ENCODE measurements at places on chromosomes 5 and 9. TPM values are rescaled to one million over a fixed set of nuclear protein-coding genes. Genes with fewer than 3 reads are reported as not detected.

GRCh38 chr5:41445937-41446563, 64.4 kb downstream of the PLCXD3 start:
- H3K27me3 ChIP-seq: no peaks in the 10 kb centered on the region
- H3K4me1 ChIP-seq: no peaks in the 10 kb centered on the region
- H3K4me3 ChIP-seq: no peak overlapping the region
- DNase-seq: no peak
- H3K27ac ChIP-seq: no peak overlapping the region

DNA sequence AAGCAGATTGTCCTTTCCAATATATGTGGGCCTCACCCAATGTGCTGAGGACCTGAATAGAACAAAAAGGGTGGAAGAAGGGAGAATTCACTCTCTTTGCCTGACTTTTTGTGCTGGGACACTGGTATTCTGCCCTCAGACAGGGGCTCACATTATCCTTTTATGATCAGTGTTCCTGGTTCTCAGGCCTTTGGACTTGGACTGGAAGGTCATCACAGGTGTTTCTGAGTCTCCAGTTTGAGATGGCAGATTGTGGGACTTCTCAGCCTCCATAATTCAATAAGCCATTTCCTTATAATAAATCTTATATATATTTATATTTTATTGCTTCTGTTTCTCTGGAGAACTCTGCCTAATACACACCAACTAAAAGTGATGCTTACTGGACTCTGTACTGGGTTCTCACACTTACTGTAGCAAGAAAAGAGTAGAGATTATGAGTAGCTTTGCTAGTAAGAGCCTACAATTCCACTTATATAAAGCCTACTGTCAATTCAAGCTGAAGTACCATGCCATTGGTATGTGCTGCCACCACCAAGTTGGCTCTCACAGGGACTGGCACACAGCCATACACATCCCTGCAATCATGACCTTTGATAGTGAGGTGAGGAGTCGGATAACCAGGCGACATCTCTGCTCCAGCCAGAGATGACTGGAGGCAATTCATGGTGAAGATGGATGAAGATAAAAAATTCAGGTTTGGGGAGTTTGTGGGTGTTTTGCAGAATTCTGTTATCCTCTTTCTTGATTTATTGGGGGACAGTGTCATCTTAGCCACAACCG, 130.7 kb upstream of the NR3C1 start:
- H3K36me3 ChIP-seq: no peaks in the 10 kb centered on the region
- H3K4me3 ChIP-seq: no peak overlapping the region
- no peak overlapping the region for H3K27ac ChIP-seq
- H3K27me3 ChIP-seq: no peaks in the 10 kb centered on the region
- DNase-seq: no peak

DNA sequence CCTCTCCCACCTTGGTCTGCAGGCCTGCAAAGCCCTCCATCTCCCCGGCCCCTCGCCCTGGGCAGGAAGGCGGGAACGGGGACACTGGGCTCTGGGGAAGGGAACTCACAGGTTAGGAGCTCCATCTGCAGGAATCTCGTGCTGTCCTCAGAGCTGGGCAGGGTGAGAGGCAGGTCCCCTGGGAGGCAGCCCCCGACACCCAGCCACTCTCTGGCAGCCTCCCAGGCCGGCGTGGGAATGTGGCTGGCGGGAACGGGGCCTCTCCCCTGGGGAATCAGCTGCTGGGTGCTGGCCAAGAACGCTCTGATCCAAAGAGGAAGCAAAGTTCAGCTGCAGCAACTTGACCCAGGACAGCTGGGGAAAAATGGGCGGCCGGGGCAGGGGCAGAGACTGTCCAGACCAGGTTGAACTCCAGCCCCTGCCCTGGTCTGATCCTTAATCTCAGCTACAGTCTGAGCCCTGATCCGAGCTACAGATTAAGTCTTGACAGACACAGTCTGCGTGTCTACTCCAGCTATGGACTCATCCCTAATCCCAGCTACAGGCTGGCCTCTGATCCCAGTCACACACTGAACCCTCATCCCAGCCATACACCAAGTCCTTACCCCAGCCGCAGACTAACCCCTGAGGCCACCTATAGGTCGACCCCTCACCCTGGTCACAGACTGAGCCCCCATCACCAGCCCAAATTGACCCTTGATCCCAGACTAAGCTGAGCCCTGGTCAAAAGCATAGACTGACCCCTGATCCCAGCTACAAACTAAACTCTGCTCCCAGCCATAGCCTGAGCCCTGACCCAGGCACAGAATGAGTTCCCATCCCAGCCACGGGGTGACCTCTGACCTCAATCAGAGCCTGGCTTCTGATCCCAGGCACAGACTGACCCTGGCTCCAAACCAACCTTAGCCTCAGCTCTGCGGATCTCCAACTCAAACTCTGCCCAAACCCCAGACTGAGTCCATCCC, 37.3 kb upstream of the EGFL7 start:
- H3K4me1 ChIP-seq: no peaks in the 10 kb centered on the region
- H3K36me3 ChIP-seq: no peaks in the 10 kb centered on the region
- DNase-seq: no peak
- H3K27ac ChIP-seq: no peak overlapping the region

- H3K4me1 ChIP-seq: no peaks in the 10 kb centered on the region
- H3K27ac ChIP-seq: no peak overlapping the region
- peaks cover 6% of the 10 kb centered on the region for H3K36me3 ChIP-seq
- no peak overlapping the region for H3K4me3 ChIP-seq
Measured at GRCh38 chr5:74976651-74977050, 75.7 kb downstream of the GCNT4 start.

ORM2 gene
- 1.4 TPM for total RNA-seq

DNA sequence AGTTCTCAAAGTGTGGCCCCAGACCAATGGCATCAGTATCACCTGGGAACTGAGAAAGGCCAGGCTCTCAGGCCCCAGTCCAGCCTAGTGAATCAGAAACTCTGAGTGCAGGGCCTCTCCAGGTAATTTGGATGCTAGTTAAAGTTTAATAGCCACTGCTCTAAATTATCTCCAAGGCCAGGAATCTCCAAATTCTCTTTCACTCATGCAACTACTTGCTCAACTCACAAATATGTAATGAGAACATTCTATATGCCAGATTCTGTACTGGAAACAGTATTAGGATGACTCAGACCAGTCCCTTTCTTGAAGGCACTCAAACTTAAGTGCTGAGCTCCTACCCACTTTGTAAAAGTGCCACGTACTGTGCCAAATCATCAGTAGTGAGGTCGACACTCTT, 84.6 kb downstream of the PAPPA start:
- H3K27me3 ChIP-seq: no peaks in the 10 kb centered on the region
- no peaks in the 10 kb centered on the region for H3K36me3 ChIP-seq
- H3K4me3 ChIP-seq: no peak overlapping the region
- no peak for DNase-seq

CDKN2B gene
- total RNA-seq: 0.13 TPM

- peak; percentile 66 for DNase-seq
- H3K4me1 ChIP-seq: no peaks in the 10 kb centered on the region
- H3K27me3 ChIP-seq: no peaks in the 10 kb centered on the region
- no peak overlapping the region for H3K27ac ChIP-seq
- no peaks in the 10 kb centered on the region for H3K36me3 ChIP-seq
- H3K4me3 ChIP-seq: no peak overlapping the region
Measured at GRCh38 chr5:107248066-107248695, 422.6 kb downstream of the EFNA5 start.

- H3K27me3 ChIP-seq: peaks cover 72% of the 10 kb centered on the region
- H3K27ac ChIP-seq: no peak overlapping the region
- no peak overlapping the region for H3K4me3 ChIP-seq
- no peaks in the 10 kb centered on the region for H3K36me3 ChIP-seq
- DNase-seq: no peak
Measured at GRCh38 chr5:135493406-135494180, 41.4 kb upstream of the TIFAB start.

GRCh38 chr5:96809921-96810320, 2.2 kb upstream of the ERAP1 start:
- no peaks in the 10 kb centered on the region for H3K4me1 ChIP-seq
- no peak for DNase-seq
- H3K4me3 ChIP-seq: no peak overlapping the region
- H3K27ac ChIP-seq: no peak overlapping the region

DNA sequence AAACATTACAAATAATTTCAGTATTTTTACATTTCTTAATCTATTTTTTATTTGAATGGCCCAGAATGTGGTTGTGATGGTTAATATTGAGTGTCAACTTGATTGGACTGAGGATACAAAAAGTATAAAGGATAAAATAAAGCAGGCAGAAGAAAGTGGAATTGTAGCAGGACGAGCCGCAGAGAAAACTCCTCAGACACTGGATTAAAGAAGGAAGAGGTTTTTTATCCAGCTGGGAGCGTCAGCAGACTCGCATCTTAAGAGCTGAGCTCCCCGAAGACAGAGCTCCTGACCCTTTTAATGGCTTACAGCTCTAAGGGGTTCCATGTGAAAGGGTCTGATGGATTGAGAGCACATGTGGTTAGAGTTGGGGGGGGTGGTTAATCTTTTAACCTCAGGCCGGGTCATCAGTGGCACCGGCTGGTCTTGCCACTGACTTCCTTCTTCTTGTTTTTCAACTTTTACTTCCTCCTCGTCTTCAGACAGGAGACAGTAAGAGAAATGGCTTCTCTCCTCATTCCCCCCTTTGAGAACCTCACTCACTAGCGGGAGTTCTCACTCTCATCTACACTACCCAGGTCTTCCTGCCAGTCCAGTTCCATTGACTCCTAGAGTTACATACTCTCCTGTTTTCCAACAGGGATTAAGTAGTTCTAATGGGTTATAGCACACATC, 80.0 kb downstream of the TMEM161B start:
- H3K36me3 ChIP-seq: peaks cover 27% of the 10 kb centered on the region
- DNase-seq: no peak
- no peaks in the 10 kb centered on the region for H3K27me3 ChIP-seq

TEX48 gene
- not detected for total RNA-seq

- DNase-seq: no peak
Measured at GRCh38 chr5:146644831-146645230, 128.8 kb upstream of the GPR151 start.

- H3K27ac ChIP-seq: no peak overlapping the region
- no peak for DNase-seq
- no peak overlapping the region for H3K4me3 ChIP-seq
Measured at GRCh38 chr9:114448706-114449105, 56.6 kb downstream of the WHRN start.

- H3K4me3 ChIP-seq: peak overlapping the region; percentile 80
- peak; percentile 58 for DNase-seq
- H3K36me3 ChIP-seq: peaks cover 14% of the 10 kb centered on the region
- H3K4me1 ChIP-seq: no peaks in the 10 kb centered on the region
- H3K27me3 ChIP-seq: no peaks in the 10 kb centered on the region
- no peak overlapping the region for H3K27ac ChIP-seq
Measured at GRCh38 chr5:178576591-178577351, 13.4 kb downstream of the COL23A1 start.

DNA sequence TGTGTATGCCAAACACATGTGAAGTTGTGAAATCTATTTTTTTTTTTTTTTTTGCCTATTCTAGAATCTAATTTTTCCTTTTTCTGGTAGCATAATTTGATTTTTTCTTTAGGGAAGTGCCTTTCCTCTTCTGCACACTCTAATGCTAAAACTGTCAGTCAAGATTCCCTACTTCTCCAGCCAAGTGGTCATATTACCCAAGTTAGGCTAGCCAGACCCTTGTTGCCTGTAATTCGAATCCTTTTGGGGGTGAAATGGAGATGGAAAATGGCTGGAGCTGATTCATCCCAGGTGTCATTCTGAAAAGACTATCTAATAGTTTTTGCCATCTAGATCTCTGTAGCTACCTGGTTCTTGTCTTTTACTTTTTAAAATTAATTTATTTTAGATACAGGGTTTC, 24.8 kb upstream of the UBAP1 start:
- H3K4me3 ChIP-seq: no peak overlapping the region
- no peak for DNase-seq
- H3K27ac ChIP-seq: no peak overlapping the region
- no peaks in the 10 kb centered on the region for H3K36me3 ChIP-seq
- no peaks in the 10 kb centered on the region for H3K27me3 ChIP-seq

- H3K36me3 ChIP-seq: no peaks in the 10 kb centered on the region
- no peak overlapping the region for H3K27ac ChIP-seq
- H3K4me3 ChIP-seq: no peak overlapping the region
Measured at GRCh38 chr9:127711831-127712274, 3.6 kb downstream of the PTRH1 start.

DNA sequence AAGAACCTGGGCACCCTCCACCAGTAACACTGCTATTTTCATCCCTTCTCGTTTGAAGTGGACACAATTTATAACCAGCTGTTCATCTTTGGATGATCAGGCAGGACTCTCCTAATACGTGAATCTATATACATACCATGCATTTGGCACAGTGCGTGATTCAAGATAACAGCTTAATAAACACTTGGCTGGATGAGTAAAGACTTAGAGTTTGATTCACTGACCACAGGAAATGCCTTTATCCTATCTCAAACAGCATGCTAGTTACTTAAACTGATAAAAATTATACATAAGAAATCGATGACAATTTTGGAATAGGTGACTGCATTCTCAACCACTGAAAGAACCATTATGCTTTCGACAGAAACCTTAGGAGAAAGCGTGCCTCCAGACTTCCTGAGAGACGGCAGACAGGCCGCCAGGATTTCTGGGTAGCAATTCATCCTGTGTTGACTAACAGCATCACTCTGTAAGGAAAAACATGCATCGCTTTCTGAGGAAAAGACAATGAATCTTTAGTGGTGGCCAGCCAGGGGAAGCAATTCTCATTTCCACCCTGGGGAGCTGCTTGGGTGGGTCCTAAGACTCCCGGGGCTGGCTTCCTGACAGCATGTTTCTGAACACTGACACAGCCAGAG, 9.7 kb downstream of the MRPL36 start:
- no peaks in the 10 kb centered on the region for H3K27me3 ChIP-seq
- H3K36me3 ChIP-seq: no peaks in the 10 kb centered on the region
- peaks cover 3% of the 10 kb centered on the region for H3K4me1 ChIP-seq
- no peak overlapping the region for H3K27ac ChIP-seq
- no peak for DNase-seq

ACTBL2 gene
- total RNA-seq: not detected

C9orf85 gene
- 14.4 TPM for total RNA-seq

GRCh38 chr5:98934546-98934945, 5.7 kb upstream of the CHD1 start:
- no peak overlapping the region for H3K4me3 ChIP-seq
- H3K27me3 ChIP-seq: no peaks in the 10 kb centered on the region
- H3K27ac ChIP-seq: no peak overlapping the region
- no peaks in the 10 kb centered on the region for H3K36me3 ChIP-seq
- H3K4me1 ChIP-seq: 0 out of 2 replicates have a peak, but pooled peaks cover 5% of the 10 kb centered on the region

RASA1 gene
- 29.6 TPM for total RNA-seq

EIF4E1B gene
- total RNA-seq: 1.3 TPM

- H3K4me1 ChIP-seq: no peaks in the 10 kb centered on the region
- no peak for DNase-seq
- H3K27ac ChIP-seq: no peak overlapping the region
- H3K4me3 ChIP-seq: no peak overlapping the region
- H3K36me3 ChIP-seq: no peaks in the 10 kb centered on the region
- no peaks in the 10 kb centered on the region for H3K27me3 ChIP-seq
Measured at GRCh38 chr9:110752766-110753165, 84.2 kb downstream of the MUSK start.

DNA sequence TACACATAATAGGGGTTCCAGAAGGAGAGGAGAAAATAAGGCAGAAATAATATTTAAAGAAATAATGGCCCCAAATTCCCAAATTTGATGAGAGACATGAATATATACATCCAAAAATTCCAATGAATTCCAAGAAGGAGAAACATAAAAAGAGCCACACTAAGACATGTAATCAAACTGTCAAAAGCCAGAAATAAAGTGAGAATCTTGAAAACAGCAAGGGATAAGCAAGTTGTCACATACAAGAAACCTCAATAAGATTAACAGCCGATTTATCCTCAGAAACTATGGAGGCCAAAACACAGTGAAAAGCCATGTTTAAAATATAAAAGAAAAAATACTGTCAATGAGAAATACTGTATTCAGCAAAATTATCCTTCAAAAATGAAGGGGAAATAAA, 14.5 kb downstream of the CATSPER3 start:
- H3K4me1 ChIP-seq: no peaks in the 10 kb centered on the region
- no peak for DNase-seq
- H3K27me3 ChIP-seq: no peaks in the 10 kb centered on the region
- H3K27ac ChIP-seq: no peak overlapping the region
- H3K4me3 ChIP-seq: no peak overlapping the region

CCNI2 gene
- 0.57 TPM for total RNA-seq
